Activated CD8-positive, alpha-beta memory T cell treated with anti-CD3 and anti-CD28 coated beads for 1 hour (primary cell): ENCODE measurements at places on chromosomes 13 and 19.
A peak's percentile ranks its signal among the peaks of the same experiment; 100 is the strongest.

GRCh38 chr19:40344422-40344821 is 3.8 kb downstream of the C19orf47 start:
- DNase-seq, result no peak

GRCh38 chr19:6059988-6060599 is 50.2 kb downstream of the RFX2 start:
- no peak for DNase-seq

DNA sequence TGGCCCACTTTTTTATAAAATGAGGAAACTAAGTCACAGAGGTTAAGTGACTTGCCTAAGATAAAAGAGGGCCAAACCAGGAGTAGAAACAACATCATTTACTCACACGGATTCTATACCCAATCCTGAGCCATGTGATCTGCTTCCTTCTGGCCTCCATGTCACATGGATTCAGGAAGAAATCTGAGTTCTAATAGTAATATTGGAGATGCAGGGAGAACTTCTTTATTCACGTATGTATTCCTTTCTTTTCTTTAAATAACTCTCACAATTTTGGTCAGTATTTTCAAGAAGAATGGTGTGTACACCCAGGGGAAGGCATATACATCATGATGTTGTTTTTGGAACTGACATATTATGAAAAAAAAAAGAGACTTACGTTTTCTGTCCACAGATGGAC is 1.8 kb downstream of the POSTN start:
- DNase-seq, result no peak

GRCh38 chr19:8050274-8051096 is 2.1 kb upstream of the CCL25 start:
- peak; percentile 69 for DNase-seq

DNA sequence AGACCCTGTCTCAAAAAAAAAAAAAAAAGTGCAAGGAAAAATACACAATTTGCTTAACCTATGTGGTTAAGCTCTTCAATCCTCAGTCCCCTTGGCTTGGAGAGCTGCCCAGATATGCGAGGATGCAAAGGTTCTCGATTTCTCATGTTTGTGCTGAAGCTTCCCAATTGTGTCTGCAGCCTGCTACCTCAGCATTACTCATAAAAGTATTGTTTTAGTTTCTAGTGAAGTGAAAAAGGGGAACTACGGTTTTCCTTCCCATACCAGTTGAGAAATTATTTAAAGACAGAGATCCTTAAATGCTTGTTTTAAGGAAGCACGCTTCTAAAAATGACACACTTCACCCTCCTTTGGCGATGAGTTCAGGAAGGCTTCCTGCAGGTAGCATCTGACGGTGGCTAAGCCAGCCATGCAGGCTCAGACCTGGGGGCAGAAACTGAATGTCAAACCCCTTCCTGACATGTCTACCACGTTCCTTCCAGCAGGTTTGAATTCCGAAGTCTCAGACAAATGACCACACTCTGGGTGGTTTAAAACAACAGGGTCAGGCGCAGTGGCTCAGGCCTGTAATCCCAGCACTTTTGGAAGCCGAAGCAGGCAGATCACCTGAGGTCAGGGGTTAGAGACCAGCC is 47.9 kb downstream of the RUBCNL start:
- no peak for DNase-seq

GRCh38 chr13:106178816-106179215 is 356.6 kb downstream of the EFNB2 start:
- DNase-seq, result no peak
